C1 segment of cervical spinal cord (tissue), 14 donors: ENCODE measurements at places on chromosomes 2 and 18.

DNA sequence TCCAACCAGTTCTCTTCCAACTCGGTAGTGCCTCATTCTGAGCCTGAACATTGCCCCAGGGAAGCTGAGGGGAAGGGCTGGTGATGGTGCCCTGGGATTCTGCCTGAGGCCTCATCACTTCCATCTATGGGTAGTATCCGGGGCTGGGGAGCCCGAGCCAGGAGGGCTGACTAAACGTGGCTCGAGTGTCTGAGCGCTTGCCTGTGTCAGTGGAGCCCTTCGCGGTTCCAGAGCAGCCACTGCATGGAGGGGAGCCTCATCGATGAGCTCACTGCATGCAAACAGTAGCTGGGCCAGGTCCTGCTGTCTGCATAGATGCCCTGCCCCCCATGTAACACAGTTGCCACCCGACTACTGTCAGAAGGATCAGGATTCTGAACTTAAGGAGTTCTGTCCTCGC lies 129.3 kb downstream of the GLI2 start:
- DNase-seq, result no peak

DNA sequence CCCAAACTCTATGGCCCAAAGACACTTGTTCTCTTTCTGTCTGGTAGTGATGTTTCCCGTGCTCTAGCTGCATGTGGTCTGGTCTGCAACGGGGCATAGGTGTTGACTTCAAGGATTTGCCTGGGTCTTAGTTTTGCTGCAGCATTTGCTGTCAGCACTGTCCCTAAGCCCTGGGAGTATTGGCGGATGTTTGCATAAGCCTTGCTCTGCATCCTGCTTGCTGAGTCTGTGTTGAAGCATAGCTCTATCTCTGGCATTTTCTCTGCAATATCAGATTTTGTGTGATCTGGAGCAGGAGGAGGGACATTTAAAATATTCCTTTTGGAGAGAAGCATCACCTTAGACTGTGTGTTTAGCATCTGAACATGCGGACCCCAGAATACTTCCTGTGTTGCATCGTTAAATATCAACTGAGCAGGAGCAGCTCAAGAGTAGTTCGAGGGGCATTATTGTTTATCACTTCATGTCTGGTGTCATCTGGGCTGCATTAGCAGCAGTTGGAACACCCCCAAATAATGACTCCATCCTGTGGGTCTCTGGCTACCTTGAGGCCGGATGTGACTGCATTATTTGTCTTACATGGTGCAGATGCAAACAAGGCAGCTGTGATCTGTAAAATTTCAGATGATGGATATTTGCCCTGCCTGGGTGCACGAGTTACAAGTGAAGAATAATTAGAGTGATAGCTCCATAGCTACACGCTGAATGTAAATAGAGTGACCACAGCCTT lies 231.7 kb downstream of the TRIB2 start:
- no peak for DNase-seq

DNA sequence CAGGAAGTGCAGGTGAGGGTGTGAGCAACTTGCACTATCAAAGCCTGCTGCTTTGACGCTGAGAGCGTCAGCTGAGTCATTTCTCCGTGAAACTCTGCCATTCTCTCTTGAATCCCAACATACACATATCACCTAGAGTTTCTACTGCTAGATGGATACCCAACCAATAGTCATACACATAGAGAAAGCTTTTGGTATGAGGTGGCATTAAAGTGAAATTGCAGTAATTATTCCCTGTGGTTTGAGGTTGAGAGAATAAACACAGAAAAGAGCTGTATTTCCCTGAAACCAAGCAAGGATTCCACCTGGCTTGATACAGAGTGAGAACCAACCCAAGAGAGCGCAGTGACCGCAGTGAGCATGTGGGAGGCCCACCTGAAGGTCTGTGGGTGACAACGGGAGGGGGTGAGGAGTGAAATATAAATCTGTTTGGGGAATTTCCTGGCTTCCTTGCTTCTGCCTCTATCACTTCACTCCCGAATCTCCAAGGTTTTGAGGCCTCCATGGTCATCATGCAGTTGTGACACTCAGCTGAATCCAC lies 28.8 kb upstream of the TMEM18 start:
- no peak for DNase-seq

GRCh38 chr2:153163055-153163454 lies 315.5 kb downstream of the RPRM start:
- no peak for DNase-seq

- DNase-seq, result no peak
These were observed 387.3 kb downstream of the SATB2 start for GRCh38 chr2:199070322-199070949.

- DNase-seq, result no peak
These were observed 15.0 kb downstream of the RND3 start for GRCh38 chr2:150472511-150472899.

GRCh38 chr2:200662727-200663126 lies 76.9 kb downstream of the AOX1 start:
- DNase-seq, result no peak
